ENCODE measurements at places on chromosomes 13 and 19. TPM values are rescaled to one million over a fixed set of nuclear protein-coding genes. Genes with fewer than 3 reads are reported as not detected.

The STAP2 gene
- 12.3 TPM for total RNA-seq

The KLF1 gene
- 0.34 TPM for total RNA-seq

The MIR17HG gene
- total RNA-seq, result 26.4 TPM

The HAUS8 gene
- 43.1 TPM for total RNA-seq

The TNFSF9 gene
- total RNA-seq, result 2.3 TPM

The CEACAM16 gene
- total RNA-seq, result not detected

The SPATA13 gene
- 58.0 TPM for total RNA-seq

The MAP1S gene
- total RNA-seq, result 61.0 TPM

The SLC6A16 gene
- total RNA-seq, result 0.86 TPM

The PDE4C gene
- not detected for total RNA-seq

Measured in activated naive CD8-positive, alpha-beta T cell treated with anti-CD3 and anti-CD28 coated beads for 36 hours (primary cell).